ENCODE measurements at places on chromosomes 16 and 17.

GRCh38 chr16:55948230-55948629, 73.1 kb upstream of the CES5A start:
- no peak for DNase-seq

DNA sequence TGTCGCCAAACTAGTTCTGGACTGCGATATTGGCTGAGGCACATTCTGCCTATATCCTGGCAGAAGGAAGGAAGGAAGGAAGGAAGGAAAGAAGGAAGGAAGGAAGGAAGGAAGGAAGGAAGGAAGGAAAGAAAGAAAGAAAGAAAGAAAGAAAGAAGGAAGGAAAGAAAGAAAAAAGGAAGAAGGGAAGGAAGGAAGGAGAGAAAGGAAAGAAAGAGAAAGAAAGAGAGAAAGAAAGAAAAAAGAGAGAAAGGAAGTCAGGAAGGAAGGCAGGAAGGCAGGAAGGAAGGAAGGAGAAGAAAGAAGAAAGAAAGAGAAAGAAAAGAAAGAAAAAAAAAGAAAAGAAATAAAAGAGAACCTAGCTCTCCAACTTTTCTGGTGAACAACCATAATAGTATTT, 587.1 kb downstream of the RBFOX1 start:
- DNase-seq = no peak

DNA sequence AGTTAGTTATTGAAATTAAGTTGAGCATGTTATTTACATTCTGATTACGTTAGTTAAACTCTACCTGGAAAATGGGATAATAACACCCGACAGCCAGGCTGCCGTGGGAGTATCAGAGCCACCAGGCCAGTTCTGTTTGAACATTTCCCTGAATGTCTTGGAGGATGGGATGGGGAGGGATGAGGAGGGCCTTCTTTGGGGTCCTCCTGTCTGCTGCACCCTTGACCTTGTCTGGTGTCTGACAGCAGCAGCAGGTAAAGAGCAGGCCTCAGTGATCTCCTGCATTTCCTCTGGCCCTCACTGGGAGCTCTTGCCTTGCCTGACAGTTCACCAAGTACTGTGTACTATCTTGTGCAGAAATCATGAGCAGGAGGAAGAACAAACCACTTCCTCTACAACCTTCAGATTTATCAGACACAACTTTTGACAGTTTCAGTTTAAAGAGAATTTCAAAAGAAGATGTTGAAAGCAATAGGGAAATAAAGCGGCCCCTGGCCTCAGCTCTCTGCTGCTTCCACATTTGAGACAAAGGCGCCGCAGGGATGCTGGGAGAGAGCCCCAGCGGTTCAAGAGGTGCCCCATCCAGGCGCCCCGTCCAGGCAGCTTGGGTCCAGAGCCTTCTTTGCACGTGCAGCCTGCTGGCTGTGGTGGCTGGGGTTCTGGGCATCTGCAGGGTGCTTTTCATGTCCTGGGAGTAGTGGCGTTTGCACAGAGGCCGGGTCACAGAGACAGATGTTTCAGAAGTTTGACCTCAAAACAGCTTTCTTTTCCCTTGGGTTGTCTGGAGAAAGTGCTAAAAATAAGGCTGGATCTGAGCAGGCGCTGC, 25.3 kb downstream of the CMIP start:
- peak; percentile 28 for DNase-seq

DNA sequence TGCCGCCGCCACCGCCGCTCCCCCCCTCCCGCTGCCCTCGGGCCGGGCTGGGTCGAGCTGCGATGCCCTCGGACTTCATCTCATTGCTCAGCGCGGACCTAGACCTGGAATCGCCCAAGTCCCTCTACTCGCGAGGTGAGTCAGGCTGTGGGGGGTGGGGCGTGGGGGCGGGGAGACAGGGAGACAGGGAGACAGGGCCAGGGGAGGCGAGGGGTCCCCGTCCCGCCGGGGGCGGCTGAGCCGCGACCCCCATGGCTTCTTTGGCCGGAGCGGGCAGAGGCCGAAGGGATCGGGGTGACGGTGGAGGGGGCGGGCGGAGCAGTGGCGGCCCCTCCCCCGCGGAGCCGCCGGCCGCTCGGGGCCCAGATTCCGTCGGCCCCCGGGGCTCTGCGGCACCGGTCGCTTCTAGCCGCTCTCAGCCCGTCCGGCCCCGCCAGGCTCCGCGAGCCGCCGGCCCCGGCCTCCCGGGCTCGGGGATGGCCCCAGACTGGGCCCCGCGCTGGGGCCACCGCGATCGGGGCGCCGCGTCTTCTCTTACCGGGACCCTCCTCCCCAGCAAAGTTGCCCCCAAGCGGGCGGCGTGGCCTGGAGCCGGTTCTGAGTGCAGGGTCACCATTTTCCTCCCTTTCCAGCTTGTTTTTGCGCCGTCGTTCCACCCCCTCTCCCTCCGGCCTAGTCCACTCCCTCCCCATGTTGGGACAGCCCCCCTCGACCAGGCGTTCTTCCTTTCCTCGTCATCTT, 644 bp downstream of the NFAT5 start:
- peak; percentile 70 for DNase-seq

DNA sequence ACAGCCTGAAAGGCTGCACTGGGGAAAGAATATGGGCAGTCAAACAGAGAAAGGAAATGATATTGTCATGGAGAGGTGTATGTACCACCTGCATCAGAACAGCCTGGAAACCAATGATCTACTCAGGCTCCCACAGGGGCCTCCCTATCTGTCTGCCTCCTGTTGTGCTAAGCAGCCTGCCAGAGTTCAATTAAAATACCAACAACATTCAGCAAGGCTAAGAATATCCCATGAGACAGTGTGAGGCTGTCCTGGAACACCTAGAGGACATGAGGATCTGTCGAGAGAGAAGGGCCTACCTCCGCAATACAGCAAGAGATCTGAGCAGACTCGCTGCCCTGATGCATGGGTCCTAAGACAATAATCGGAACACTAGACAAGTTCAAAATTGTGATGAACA, 8.4 kb downstream of the FXR2 start:
- DNase-seq = no peak

- peak; percentile 41 for DNase-seq
Measured at GRCh38 chr16:49350265-49351095, 23.1 kb upstream of the C16orf78 start.

DNA sequence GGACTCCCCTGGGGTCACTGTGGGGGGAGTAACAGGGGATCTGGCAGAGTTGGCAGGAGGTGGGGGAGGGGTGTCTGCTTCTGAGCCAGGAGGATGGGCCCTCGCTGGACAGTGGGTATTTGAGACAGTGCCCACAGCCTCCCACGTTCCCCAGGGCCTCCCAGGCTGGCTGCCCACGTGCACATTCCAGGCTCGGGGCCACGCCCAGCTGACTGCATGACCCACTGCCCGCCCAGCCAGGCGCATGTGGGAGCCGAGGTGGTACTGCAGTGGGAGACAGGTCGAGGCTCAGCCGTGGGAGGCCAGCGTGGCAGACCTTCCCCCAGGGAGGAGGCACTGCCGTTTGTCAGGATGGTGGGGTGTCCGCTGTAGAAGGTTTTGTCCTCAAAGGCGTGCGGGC, 38.8 kb downstream of the BAHCC1 start:
- DNase-seq = no peak

DNA sequence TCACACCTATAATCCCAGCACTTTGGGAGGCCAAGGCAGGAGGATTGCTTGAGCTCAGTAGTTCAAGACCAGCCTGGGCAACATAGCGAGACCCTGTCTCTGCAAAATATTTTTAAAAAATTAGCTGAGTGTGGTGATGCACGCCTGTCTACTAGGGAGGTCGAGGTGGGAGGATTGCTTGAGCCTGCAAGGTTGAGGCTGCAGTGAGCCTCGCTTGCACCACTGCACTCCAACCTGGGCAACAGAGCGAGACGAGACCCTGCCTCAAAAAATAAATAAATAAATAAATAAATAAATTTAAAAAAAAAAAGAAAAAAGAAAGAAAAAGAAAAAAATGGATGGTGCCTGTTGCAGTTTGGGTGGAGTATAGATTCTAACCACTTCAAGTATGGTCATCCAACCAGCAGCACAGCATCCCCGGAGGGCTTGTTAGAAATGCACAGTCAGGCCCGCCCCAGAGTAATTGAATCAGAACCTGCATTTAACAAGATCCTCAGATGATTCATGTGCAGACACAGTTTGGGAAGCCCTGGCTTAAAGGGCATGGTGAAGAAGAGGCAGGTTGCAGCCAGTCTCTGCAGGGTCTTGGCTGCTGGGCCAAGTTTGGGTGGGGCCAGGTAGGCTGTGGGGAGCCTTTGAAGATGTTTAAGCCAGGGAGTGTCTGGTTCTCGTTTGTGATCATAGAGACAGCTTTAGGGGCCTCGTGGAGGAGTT, 40.8 kb downstream of the MRC2 start:
- DNase-seq = no peak

DNA sequence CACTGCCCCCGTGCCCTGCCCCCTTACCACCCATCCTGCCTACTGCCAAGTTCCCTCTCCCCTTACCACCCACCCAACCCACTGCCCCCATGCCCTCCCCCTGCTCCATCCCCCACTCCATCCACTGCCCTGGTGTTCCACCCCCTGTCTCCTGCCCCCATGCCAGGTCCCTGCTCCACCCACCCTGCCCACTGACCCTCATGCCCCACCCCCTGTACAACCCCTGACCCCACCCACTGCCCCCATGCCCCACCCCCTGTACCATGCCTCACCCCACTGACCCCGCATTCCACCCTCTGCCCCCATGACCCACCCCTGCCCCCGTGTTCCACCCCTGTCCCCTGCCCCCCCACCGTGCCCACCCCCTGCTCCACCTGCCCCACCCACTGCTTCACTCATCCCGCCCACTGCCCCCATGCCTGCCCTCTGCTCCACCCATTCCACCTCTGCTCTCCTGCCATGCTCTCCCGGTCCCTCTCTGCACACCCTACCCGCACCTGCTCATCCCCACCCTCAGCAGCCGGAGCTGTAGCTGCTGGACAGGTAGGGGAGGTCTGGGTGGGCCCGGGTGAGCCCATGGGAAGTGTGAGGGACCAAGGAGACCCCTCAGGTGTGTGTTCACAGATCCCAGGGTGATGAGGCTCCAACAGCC, 7.4 kb upstream of the FN3KRP start:
- DNase-seq = no peak

DNA sequence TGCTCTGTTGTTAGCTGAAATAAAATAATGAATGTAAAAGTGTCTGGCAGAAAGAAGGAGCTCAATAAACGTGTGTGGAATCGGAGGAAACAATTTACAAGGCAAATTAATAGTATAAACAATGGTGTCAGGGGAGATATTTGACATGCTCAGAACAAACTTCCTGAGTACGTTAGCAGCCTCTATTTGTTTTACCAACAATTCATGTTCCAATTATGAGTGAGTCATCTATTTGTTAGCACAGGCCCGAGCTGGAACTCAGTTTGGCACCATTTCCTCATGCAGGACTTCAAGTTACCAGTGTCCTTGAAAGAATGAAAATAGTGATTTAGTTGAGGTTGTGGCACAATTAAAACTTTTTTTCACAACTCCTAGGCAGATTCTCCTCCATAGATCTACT, 9.1 kb downstream of the ASIC2 start:
- peak; percentile 80 for DNase-seq

DNA sequence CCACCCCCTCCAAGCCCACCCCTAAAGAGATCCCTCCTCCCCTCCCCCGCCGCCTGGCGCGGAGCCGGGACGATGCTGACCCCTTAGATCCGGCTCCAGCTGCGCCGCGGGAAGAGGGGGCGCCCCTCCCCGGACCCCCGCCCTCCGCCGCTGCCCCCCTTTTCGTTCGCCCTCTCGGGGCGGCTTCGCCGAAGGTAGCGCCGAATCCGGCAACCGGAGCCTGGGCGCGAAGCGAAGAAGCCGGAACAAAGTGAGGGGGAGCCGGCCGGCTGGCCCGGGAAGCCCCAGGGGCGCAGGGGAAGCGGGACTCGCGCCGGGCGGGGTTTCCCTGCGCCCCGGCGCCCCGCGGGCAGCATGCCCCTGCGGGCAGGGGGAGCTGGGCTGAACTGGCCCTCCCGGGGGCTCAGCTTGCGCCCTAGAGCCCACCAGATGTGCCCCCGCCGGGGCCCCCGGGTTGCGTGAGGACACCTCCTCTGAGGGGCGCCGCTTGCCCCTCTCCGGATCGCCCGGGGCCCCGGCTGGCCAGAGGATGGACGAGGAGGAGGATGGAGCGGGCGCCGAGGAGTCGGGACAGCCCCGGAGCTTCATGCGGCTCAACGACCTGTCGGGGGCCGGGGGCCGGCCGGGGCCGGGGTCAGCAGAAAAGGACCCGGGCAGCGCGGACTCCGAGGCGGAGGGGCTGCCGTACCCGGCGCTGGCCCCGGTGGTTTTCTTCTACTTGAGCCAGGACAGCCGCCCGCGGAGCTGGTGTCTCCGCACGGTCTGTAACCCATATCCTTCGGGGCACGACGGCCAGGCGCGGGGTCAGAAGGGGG, 623 bp downstream of the CACNA1G start:
- no peak for DNase-seq

DNA sequence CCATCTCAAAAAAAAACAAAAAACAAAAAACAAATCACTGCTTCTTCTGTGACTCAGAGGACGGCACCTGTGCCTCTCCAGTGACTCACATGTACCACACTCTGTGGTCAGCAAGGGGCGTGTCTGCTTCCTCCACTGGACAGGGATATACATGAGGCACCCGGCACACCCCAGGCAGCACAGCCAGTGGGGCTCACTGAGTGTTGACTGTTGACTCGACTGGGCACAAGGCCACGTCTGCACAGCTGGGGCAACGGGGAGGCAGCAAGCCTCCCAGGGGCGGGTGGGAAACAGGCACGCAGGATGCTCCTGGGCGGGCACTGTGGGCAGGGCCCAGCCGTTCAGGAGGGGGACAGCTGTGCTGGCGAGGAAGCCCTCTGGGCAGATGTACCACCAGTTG, 64.1 kb downstream of the TIMM22 start:
- DNase-seq = peak; percentile 98

DNA sequence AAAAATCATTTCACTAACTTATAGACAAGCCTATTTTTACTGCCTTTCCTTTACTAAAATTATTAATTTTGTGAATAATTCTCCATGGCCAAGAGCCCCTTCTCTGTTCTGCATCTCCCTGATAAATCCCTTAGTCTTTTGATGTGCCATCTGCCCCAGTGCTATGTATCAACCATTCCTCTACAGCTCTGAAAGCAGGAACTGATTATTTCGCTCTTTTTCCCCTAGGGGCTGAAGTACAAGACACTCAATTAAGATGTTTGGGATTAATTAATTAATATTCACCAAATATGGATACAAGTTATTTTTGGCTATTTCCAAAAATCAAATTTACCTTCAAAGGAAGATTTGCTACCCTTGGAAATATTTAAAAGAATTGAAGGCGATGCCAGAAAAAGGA, 26.6 kb downstream of the SSH2 start:
- DNase-seq = no peak

DNA sequence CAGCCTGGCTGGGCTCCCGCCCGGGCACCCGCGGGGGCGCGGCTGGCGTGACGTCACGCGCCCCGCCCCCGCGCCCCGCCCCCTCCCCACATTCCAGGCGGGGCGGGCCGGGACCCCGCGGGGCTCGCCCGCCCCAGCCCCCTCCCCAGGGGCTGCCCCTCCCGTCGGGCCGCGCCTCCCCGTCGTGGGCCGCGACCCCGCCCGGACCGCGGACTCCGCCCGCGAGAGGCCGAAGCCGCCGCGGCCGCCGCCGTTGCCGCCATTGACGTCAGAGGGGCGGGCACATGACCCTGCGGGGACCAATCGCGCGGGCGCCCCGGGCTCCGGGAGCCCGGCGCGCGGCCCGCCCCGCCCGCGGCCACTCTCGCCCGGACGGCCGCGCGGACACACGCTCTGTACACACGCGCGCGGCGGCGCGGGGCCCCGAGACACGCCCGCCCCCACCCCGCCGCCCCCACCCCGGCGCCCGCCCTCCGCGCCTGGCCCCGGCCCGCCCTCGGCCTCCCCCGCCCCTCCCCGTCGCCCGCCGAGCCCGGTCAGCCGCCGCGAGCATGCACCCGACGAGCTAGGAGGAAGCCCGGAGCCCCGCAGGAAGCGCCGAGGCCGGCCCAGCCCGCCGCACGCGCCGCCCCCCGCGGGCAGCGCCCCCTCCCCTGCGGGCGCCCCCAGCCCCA, at the start of gene CMIP:
TSS of gene CMIP (plus strand) at position 361 of the 674 bp plus-strand sequence.
- DNase-seq = peak; percentile 72

All from iris pigment epithelial cell (primary cell).